WTC11 (cell line): ENCODE measurements at places on chromosomes 7 and 10. TPM values are rescaled to one million over a fixed set of nuclear protein-coding genes. Genes with fewer than 3 reads are reported as not detected.
A peak's percentile ranks its signal among the peaks of the same experiment; 100 is the strongest.

- peak; percentile 54 for DNase-seq
Measured at GRCh38 chr7:28957751-28958234, 337 bp downstream of the TRIL start.

- no peak for DNase-seq
Measured at GRCh38 chr10:86211691-86212390, 154.8 kb downstream of the GRID1 start.

- no peak for DNase-seq
Measured at GRCh38 chr10:5710859-5711258, 26.2 kb downstream of the TASOR2 start.

Gene ZNF804B
- 0.04 TPM in 1 of 3 replicates, not detected in the others for total RNA-seq

Gene OGDHL
- total RNA-seq, result 35.1 to 42.0 TPM (median 36.5 TPM) in 3 replicates

GRCh38 chr7:14761510-14762296 lies 140.8 kb downstream of the DGKB start:
- no peak for DNase-seq

- no peak for DNase-seq
Measured at GRCh38 chr10:6039711-6040110, 22.5 kb downstream of the IL2RA start.

Gene ASAH2
- total RNA-seq, result 2.3 to 5.9 TPM (median 4.1 TPM) in 3 replicates

DNA sequence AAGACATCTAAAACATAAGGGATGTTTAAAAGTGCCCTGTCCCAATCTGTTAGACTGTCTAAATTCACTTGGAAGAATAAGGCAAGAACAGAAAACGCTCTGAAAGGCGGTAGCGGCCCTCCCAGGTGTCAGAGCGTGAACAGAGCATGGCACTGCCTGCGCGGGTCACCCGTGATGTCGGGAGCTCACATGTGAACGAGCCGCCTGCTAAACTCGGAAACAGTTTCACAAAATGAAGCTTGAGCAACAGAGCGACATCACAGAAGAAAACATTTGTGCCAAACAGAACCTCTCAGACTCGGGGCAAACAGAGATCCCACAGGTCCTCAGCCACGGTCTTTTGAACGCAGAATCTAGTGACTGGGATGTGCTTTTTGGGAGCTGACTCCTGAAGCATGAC lies 12.8 kb downstream of the BRI3 start:
- no peak for DNase-seq

DNA sequence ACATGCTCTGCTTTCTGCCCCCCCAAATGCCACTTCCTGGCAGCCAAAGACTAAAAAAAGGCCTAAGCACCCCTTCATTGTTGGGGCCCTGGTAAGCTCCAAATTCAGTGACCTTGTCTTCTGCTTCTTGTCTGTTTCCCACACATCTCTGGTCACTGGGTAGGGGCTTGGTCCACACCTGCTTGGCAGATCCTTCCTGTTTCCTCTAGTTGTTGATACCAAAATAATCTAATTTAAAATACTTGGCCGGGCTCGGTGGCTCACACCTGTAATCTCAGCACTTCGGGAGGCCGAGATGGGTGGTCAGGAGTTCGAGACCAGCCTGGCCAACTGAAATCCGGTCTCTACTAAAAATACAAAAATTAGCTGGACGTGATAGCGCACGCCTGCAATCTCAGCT lies 130.6 kb downstream of the CAMK1D start:
- no peak for DNase-seq

GRCh38 chr7:18087687-18088078 lies 60.0 kb upstream of the PRPS1L1 start:
- DNase-seq, result peak; percentile 34
